ENCODE measurements at places on chromosomes 7 and 10.

DNA sequence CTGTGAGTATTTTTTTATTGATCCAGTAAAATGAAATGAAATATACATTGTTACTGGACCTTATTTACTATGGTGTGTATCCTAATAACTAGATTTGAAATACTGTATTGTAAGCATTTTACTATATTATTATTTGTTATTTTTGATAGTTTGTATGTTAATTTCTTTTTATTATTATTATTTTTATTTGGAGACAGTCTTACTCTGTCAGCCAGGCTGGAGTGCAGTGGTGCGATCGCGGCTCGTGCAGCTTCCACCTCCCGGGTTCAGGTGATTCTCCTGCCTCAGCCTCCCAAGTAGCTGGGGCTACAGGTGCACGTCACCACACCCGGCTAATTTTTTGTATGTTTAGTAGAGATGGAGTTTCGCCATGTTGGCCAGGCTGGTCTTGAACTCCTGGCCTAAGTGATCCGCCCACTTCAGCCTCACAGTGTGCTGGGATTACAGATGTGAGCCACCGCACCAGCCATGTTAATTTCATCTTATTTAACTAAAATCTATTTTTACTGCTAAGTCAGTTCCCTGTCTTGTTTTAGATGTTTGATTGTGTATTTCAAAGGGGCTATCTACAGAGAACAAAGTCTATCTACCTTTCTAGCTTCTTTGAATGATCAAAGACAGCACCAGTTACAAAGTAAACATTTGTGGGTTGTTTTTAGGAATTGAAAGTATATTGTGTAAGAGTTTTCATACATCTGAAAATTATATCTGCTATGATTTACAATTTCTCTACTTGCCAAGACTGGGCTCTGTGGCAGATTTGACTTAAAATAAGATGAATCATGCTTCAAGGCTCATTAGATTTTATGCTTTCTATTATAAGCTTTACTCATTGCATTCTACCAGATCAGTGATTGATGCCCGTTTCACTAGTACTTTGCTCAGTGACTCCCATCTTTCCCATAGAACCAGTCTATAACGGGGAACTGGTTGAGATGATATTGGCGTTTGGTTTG, 41.6 kb downstream of the CDC123 start:
- no peak for DNase-seq

GRCh38 chr10:131495892-131496291, 184.4 kb upstream of the TCERG1L start:
- no peak for DNase-seq

GRCh38 chr7:46089281-46089680, 168.2 kb upstream of the IGFBP3 start:
- DNase-seq, result no peak

DNA sequence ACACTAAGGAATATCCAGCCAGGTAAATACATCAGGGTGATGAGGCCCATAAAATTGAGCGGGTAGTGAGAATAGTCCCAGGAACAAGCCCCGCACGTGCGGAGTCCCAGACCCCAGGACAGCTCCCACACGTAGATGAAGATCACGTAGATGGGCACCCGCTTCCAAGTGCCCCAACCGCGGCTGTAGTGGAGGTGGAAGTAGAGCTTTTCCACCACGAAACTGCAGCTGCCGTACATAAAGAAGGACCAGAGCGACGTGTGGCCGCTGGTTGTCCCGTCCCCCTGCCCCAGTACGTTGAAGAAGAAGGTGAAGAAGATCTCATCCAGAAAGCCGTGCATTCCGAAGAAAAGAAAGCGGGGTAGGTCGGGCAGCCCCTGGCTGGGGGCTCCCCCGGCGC, 948 bp downstream of the TMEM229A start:
- no peak for DNase-seq

- DNase-seq, result no peak
These were observed 20.5 kb upstream of the GET4 start for GRCh38 chr7:855686-856369.

- DNase-seq, result no peak
These were observed 45.8 kb downstream of the SHOC2 start for GRCh38 chr10:110965216-110965615.

DNA sequence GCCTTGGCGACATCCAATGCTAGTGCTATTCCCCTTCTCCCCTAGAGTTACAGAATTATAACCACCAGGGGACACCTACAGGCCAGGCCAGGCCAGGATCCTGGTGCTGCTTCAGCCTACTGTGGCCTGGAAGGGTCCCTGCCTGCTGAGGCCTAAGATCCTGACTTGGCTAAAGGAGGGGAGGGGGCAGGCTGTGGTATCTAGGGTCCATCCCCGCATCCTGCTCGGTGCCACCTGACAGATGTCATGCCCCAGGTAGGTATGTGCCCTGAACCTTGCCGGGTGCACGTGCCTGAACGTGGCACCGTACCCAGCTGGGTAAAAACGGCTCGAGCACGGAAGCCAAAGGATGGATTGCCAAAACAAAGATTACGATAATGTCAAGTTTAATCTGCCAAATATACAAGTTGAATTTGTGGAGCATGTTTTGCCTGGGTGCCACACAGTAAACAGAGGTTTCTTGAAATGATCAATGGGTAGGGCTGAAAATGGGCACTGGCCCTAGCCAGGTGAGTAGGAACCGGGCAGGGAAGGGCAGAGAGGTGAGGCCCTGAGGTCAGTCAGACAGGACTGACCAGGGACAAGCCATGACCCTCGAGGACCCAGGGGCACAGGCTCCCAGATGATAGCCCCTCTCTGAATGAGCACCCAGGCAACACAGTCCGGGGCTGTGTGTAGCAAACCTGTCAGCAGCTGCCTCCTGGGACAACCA, 12.6 kb downstream of the PDAP1 start:
- DNase-seq, result no peak

- no peak for DNase-seq
These were observed 16.1 kb upstream of the JMJD1C start for GRCh38 chr10:63481815-63482421.

DNA sequence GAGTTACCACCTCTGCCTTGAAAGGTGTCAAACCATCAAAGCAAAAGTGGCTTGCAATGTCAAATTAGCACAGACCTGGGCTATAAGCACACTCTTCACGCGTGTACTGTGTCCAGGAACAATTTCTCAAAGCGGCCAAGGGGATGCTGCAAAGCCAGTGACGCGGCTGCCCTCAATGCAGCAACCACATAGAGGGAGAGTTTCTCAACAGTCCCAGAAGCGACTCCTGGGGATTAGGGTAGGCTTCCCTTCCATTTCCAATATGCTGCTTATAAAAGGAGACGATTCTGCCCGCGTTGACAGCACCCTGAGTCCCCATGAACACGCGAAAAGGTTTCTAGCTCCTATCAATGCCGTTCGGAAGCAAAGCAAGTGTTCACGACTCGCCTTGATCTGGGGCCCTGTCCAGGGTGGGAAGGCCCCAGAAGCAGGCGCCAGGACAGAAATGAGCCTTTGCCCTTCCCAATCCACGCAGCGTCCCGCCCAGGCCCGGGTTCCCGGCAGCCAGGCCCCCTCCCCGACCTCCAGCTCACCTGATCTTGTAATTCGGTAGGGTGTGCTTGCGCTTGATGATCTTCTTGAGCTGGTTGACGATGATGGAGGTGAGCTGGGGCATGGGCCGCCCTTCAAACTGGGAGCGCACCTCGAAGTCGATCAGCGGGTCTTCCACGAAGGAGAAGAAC, 1.3 kb downstream of the PDZD8 start:
- DNase-seq, result peak; percentile 47

All from CD4-positive, alpha-beta T cell treated with Interleukin-2 at 100 ng/mL for 4 hours (primary cell).